Large intestine (tissue), 12 donors: ENCODE measurements at places on chromosomes 7 and 10.
A peak's percentile ranks its signal among the peaks of the same experiment; 100 is the strongest.

DNA sequence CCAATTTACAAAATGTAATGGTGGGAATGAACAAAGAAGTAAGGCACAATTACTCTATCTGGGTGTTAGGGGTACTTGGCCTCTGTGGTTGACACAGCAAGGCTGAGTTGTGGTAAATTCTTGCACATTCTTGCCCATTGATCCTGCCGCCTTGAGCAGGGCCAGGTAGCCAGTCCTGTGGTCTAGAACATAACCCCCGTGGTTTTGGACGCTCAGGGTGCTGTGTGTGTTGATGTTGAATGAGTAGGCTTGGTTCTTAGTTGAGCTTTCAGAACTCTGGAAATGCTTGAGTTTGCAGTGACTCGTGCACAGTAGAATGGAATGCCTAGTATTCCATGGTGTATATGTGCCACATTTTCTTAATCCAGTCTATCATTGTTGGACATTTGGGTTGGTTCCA, 42.3 kb upstream of the CDHR3 start:
- no peak for DNase-seq

- DNase-seq: no peak
These were observed 101.6 kb upstream of the EEPD1 start for GRCh38 chr7:36051501-36051900.

DNA sequence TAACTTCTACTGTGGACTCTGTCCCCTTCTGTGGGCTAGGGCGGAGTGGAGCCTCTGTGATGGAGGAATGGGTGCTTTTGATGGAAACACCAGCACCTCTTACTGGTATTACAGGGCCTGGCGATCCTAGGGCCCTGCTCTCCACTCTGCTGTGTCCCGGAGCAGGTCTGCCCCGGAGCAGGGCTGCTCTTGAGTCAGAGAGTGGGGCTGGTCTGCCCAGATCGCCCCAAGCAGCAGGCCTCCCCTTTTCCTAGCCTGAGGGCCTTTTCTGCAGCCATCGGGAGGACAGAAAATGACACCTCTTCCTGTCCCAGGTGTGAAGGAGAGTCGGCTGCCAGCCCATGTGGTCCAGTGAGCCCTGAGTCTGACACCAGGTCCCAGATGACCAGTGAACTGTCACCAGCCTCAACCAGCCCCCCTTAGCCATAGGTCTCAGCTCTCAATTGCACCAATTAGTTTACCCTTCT, 1.4 kb downstream of the ZNF282 start:
- no peak for DNase-seq

GRCh38 chr7:116034411-116034810, 3.8 kb upstream of the TFEC start:
- DNase-seq: no peak

DNA sequence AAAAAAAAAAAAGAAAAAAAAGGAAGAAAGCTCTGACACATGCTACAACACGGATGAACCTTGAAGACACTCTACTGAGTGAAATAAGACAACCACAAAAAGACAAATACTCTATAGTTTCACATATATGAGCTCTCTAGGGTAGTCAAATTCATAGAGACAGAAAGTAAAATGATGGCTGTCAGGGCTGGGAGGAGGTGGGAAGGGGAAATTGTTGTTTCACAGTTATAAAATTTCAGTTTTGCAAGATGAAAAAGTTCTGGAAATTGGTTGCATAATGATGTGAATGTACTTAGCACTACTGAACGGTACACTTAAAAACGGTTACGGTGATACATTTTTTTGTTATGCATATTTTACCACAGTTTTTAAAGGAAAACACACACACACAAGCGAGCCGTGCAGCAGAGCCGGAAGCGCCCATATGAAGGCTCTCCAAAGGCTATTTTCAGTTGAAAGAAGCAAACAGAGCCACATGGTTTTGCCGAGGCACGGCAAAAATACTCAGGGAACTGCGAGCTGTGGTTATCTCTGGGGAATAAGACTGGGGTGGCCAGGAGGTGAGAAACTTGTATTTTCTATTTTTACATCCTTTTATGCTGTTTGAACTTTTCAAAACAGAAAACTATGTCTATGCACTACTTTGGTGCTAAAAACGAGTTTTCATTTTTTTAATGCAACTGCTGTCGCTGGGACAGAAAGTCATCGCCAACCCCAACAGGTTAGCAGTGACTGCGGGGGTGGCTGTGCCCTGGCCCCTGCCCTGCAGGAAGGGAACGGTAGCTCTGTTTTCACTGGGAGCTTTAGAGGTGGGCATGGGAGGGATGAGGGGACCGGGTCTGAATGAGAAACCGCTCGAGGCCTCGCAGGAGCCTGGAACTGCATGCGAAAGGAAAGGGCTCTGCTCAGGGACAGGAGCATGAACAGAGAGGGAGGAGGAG, 132.9 kb downstream of the OAT start:
- DNase-seq: no peak

DNA sequence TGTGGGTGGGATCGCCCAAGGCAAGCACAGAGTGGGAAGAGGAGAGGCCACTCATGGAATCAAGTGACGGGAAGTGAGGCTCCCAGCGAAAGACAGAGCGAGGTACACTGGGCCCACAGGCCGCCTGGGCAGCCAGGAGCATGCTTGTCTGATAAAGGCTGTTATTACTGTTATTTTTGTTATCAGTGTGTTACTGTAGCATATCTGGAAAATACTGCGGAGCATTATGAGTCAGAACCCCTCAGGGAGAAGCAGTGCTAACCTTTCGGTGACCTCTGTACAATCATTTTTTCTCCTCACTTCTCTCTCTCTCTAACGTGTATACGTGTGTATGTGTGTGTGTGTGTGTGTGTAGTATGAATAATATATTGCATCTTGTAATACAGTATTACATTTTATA, 3.8 kb upstream of the TCERG1L start:
- no peak for DNase-seq

- DNase-seq: no peak
These were observed 51.4 kb upstream of the PDCD4 start for GRCh38 chr10:110820321-110820814.

DNA sequence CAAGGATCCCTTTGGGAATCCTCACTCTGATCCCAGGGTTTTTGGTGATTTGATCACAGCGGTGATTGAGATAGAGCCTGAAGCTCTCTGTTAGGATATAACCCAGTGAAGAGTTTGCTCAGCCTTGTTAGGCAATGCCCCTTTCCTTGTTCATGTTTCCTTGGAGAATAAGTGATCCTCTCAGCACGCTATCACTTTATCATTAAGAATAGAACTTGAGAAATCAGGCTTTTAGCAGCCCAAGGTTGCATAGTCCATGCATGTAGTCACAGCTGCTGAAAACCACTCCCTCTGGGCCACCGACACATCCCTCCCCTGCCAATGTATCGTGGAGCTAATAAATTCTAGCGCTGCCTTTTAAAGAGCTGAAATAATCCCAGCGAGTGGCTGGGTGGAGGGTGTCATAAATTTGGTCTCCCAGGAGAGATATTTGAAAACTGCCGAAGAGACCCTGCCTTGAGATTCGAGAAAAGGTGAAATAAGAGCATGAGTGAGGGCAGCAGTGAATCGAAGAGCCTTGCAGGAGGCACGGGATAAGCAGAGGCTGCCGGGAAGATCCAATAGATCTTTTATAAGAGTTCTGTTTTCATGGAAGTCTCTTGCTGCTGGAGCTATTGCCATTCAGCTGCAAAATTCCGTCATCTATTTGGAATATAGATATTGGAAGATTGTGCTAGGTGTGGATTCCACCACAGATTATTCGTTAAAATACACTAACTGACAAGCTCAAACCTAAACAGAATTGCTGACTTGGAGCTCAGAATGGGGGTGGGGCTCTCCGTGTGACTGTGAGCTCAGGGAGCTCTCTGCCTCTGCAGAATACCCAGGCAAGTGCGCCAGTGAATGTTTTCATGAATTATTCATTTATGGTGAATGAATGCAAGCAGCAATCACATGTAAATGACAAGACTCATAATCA, 249.8 kb downstream of the TRIL start:
- DNase-seq: peak; percentile 51

DNA sequence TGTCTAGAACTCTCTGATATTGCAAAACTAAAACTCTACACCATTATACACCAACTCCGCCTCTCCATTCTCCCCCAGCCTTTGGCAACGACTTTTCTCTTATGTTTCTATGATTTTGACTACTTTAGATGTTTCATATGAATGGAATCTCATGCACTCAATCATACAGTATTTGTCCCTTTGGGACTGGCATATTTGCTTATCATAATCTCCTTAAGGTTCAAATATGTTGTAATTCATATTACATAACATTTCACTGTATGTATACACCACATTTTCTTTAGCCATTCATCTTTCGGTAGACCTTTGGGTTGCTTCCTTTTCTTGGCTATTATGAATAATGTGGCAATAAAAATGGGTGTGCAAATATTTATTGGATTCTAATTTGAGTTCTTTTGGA, 164.4 kb downstream of the ARL4A start:
- DNase-seq: no peak

DNA sequence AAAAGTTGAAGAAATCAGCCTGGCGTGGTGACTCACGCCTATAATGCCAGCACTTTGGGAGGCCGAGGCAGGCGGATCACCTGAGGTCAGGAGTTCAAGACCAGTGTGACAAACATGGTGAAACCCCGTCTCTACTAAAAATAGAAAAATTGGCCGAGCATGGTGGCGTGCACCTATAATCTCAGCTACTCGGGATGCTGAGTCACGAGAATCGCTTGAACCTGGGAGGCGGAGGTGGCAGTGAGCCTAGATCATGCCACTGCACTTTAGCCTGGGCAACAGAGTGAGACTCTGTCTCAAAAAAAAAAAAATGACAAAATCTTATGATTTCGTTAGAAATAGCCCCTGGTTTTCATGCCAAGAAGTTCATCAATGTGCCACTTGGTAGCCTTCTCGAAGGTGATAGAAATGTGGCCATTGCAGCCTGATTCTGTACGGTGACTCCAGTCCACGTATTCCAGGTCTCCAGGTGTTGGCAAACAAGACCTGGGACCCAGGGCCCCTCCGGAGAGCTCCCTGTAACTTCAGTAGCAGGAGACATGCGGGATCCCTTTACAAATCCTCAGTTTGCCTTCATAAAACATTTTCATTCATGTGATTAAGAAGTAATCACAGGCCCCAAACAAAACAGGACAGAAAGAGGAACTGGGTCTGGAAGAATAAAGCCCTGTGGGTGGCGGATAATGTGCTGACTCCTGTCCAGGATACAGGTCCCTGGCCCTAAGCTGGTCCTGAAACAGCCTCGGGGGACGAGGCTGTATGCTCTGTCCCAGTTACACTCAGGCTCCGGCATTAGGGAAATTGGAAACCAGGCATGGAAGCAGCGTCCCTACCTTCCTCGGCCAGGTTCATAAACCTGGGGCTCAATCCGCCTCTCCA, 207.3 kb upstream of the SH2B2 start:
- DNase-seq: no peak

GRCh38 chr10:6142644-6143043, 53.8 kb downstream of the RBM17 start:
- DNase-seq: no peak

DNA sequence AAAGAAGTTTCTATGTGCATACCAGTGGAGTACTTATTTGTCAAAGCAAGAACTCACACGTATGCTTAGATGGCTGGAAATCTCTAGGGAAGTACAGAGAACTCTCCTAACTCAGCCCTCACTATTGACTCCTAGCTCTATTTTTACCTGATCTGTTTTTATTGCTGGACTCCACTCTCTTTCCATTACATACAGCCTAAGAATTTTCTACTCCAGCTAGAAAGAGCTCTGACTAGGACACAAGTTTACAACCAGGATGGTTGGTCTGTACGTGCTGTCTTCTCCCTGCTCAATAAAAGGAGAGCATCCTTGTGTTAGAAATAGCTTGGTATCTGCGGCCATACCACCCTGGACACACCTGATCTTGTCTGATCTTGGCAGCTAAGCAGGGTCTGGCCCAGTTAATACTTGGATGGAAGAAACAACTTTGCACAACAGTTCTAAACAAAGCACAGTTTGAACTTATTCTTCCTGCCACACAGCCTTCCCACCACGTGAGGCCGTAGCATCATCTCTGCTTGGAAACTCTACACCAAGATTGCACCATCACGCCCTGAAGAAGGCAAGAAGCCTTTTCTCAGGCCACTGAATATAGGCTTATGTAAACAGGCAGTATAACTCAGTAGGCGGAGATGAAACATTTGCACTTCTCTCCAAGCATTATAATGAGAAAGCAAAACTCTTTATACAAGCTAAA, 50.7 kb downstream of the KCNMA1 start:
- peak; percentile 83 for DNase-seq

- no peak for DNase-seq
These were observed 162.5 kb downstream of the REEP3 start for GRCh38 chr10:63683686-63684085.

- no peak for DNase-seq
These were observed 74.0 kb downstream of the SEPTIN7 start for GRCh38 chr7:35874886-35875285.

- no peak for DNase-seq
These were observed 133.5 kb downstream of the BUB3 start for GRCh38 chr10:123287594-123288247.

- no peak for DNase-seq
These were observed 30.4 kb upstream of the ARMS2 start for GRCh38 chr10:122424059-122424458.

GRCh38 chr10:61883371-61884025, 18.0 kb upstream of the ARID5B start:
- DNase-seq: no peak

- no peak for DNase-seq
These were observed 220.5 kb upstream of the HGF start for GRCh38 chr7:81990395-81990794.

- DNase-seq: peak; percentile 83
These were observed 1.1 kb downstream of the TRIM8 start for GRCh38 chr10:102645388-102645740.

DNA sequence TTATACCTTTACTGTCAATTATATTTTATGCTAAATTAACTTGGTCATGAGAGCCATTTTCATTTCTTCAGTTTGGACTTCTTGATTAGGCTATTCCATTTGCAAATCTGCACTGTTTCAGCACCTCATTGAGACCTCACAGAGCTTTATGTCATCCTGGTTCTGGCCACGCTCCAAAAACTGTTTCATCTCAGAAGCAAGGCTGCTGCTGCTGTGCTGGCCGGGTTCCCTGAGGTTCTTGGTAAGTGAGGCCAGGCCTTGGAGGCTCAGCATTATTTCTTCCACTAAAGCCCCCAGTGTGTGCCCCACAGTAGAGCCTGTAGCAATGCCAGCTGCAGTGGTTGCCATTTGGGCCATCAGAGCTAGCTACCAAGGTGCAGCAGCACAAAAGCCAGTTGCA, 7.8 kb upstream of the ZNF485 start:
- no peak for DNase-seq

GRCh38 chr7:139861803-139862202, 32.7 kb downstream of the TBXAS1 start:
- no peak for DNase-seq

GRCh38 chr7:37420946-37421695, 27.5 kb downstream of the ELMO1 start:
- DNase-seq: no peak

GRCh38 chr7:36287371-36288241, 102.1 kb upstream of the ANLN start:
- no peak for DNase-seq

- DNase-seq: no peak
These were observed 31.5 kb downstream of the CREB3L2 start for GRCh38 chr7:137970253-137970975.

DNA sequence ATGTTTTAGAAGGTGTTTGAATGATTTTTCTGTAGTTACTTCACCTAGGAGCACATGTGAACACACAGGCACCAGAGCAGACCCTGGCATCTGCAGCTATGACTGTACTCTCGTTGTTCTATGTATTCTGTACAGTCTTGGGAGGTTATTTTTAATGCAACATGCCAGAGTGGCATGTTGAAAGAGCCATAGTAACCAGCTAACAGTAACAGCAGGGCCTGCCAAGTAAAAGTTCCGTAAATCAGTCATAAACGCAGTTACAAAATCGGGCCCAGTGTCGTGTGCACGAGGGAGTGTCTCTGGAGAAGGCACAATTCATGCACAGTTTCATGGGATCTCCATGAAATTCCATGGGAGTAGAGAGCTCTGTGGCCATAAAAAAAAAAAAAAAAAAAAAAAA, 108.3 kb upstream of the CDK6 start:
- DNase-seq: peak; percentile 29
